ENCODE measurements at places on chromosomes 5 and 9. TPM values are rescaled to one million over a fixed set of nuclear protein-coding genes. Genes with fewer than 3 reads are reported as not detected.

The ACSL6 gene
- total RNA-seq: 3.5 TPM

The TLX3 gene
- not detected for total RNA-seq

The ZMAT2 gene
- total RNA-seq: 72.1 TPM

The PRR7 gene
- total RNA-seq: 11.4 TPM

The PCDHGB6 gene
- 0.08 TPM for total RNA-seq

The PLPPR1 gene
- total RNA-seq: not detected

The FBLL1 gene
- total RNA-seq: 0.37 TPM

The HTR1A gene
- total RNA-seq: not detected

The C5orf63 gene
- total RNA-seq: 9.7 TPM

The SPEF2 gene
- 3.2 TPM for total RNA-seq

The HSDL2 gene
- total RNA-seq: 32.6 TPM

The CER1 gene
- total RNA-seq: not detected

The SHC3 gene
- 0.02 TPM for total RNA-seq

The STKLD1 gene
- total RNA-seq: not detected

Measured in activated naive CD4-positive, alpha-beta T cell treated with anti-CD3 and anti-CD28 coated beads, Interleukin-2, amount 50 U/mL, for 72 hours (primary cell).